ENCODE measurements at places on chromosomes 1 and 21. TPM values are rescaled to one million over a fixed set of nuclear protein-coding genes. Genes with fewer than 3 reads are reported as not detected.

GRCh38 chr1:91731815-91732214 is 154.1 kb downstream of the TGFBR3 start:
- DNase-seq = peak; percentile 35

DNA sequence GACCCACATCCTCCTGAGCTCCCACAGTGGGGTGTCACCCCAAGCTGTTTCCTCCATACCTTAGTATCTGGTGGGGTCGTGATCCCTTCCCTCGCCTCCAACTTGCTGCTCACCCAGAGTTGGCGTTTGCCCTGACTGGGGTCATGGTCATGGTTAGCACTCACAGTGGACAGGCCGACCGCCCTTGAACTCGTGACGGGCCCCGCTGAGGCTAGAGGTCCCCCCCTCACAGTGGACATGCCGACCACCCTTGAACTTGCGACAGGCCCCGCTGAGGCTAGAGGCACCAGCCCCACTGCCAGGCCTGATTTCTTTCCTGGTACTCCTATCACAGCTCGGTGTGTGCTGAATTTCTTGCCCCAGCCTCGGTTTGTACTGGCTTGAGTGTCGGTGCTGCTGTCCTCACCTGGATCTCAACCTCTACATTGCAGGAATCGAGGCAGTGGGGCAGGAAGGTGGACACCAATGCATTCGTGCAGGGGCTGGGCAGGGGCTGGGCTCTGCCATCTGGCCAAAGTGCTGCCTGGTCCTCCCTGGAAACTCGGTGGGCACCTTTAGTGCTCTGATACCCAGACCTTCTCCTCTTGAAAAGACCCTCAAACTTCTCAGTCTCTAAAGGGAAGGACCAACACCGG is 37.5 kb upstream of the AJAP1 start:
- no peak for DNase-seq

DNA sequence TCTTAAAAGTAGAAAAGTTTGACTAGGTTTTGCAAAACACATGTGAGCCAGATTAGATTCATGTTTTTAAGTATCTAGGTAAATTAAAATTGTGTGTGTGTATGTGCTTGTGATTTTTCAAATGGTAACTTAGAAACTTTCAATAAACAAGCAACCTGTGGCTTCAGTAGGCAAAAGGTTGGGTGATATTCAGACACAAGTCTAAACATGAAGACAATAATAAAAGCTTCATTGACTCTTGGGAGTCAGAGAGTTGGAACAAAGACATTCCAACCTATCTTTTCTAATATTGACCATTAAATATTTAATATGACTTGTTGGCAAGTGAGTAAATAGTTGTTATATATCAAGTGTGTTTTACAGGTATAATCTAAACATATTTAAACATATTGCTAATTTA is 1049.6 kb upstream of the ADGRL4 start:
- DNase-seq = no peak

Gene SAMSN1
- polyA plus RNA-seq = 4.0 TPM

Gene ATP1B1
- 86.4 TPM for polyA plus RNA-seq

Gene ORC1
- polyA plus RNA-seq = 0.61 TPM

Gene NCF2
- polyA plus RNA-seq = 13.6 TPM

Measured in adrenal gland (tissue), 19 donors.